ENCODE measurements at places on chromosomes 7 and 10. TPM values are rescaled to one million over a fixed set of nuclear protein-coding genes. Genes with fewer than 3 reads are reported as not detected.

TRIM74 gene
- 1.0 TPM for polyA plus RNA-seq

PAPOLB gene
- 0.20 TPM for polyA plus RNA-seq

PRR15 gene
- 0.38 TPM for polyA plus RNA-seq

DNA sequence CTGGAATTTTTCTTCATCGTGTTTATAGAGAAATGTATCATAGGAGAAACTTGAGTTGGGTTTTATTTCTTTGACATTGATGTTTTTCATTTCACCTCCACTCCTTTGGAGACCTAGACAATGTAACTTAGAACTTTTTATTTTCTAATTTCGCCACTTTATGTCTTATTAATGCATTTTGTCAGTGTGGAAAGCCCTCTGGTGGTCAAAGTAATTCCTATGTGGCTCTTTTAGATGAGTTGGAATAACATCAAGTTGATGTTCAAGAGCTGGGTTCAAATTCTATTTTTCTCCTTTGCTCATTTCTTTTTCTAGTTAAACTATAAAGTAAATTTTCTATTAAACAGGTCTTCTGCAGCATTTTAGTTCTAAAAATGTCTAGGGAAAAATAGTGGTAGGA lies 478.6 kb downstream of the LRMDA start:
- no peak overlapping the region for H3K4me3 ChIP-seq
- no peak overlapping the region for H3K27ac ChIP-seq
- H3K36me3 ChIP-seq: no peaks in the 10 kb centered on the region
- peaks cover 3% of the 10 kb centered on the region for H3K4me1 ChIP-seq
- peaks cover 3% of the 10 kb centered on the region for H3K27me3 ChIP-seq
- DNase-seq: no peak

- no peaks in the 10 kb centered on the region for H3K27me3 ChIP-seq
- no peaks in the 10 kb centered on the region for H3K4me1 ChIP-seq
- no peak overlapping the region for H3K27ac ChIP-seq
- no peaks in the 10 kb centered on the region for H3K36me3 ChIP-seq
- no peak for DNase-seq
These were observed 547.5 kb upstream of the LRRTM3 start for GRCh38 chr10:66378117-66378876.

DNA sequence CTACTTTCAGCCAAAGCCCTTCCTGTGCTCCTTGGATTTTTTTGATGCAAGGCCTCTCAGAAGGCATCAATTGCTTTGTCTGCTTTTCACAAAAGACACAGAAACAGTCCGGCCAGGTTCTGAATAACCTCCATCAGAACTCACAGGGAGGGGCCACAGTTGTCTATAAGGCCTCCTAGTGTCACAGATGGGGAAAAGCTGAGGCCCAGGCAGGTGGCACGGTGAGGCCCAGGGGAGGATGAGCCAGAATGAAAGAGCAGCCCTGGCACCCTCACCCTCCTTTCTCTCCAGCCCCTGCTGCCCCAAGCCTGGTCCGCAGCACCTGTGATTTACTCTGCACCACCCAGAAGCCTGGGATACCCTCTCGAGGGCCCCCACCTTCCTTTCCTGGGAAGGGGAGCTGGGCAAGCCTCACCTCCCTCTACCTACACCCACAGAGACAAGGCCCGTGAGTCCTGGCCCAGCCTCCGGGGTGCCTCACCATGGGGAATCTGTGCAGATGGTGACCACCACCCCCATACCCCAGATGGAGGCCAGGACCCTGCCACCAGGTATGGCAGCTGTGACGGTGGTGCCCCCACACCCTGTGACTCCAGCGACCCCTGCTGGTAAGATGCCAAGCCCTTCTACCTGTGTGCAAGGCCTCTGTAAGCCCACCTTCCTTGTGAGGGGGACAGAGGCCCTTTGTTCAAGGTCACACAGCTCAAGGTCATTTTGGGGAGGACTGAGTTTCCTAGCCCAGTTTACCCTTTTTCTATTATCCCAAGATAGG lies 26.2 kb upstream of the ZNF467 start:
- no peak for DNase-seq
- H3K27me3 ChIP-seq: no peaks in the 10 kb centered on the region
- no peaks in the 10 kb centered on the region for H3K4me1 ChIP-seq
- H3K36me3 ChIP-seq: peaks cover 38% of the 10 kb centered on the region

GRCh38 chr7:133770863-133771492 lies 356.2 kb upstream of the LRGUK start:
- H3K36me3 ChIP-seq: no peaks in the 10 kb centered on the region
- H3K4me1 ChIP-seq: no peaks in the 10 kb centered on the region
- H3K4me3 ChIP-seq: no peak overlapping the region
- no peak overlapping the region for H3K27ac ChIP-seq
- H3K27me3 ChIP-seq: no peaks in the 10 kb centered on the region

DNA sequence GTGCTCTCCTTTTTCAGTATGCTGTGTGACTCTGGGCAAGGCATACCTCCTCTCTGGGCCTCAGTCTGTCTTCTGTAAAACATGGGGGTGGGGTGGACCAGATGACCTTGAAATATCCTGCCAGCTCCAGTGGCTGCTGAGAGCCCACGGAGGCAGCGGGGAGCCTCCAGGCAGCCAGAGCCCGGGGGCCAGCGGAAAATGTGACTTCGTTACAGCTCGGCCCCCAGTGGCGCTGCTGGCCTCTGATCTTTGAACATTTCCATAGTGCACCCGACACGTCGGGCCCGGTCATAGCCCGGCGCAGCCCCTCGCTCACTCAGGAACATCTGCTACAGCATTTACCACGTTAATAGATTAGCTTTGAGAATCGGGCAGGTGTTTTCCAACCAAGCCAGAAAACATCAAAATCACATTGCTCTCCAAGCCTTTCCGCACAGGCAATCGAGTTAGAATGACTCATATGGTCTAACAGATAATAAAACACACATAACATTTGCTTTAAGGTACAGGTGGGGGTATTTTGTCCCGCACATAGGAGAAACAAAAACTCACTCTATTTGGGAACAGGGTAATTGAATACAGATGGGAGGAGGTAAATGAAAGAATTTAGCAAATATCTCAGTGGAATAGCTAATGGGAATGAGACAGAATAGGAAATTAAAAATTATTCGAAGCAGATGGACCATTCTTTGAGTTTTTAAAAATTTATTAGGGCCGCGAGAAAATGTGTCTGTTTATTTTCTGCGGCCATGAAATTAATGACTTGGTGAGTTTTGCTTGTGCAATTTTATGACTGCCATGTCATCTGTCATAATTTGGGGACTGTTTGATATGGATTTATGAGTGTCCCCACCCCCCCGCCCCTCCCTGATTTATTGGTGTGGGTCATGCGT lies 26.3 kb upstream of the COMTD1 start:
- H3K4me1 ChIP-seq: peaks cover 8% of the 10 kb centered on the region
- no peaks in the 10 kb centered on the region for H3K36me3 ChIP-seq
- H3K27me3 ChIP-seq: no peaks in the 10 kb centered on the region

DNA sequence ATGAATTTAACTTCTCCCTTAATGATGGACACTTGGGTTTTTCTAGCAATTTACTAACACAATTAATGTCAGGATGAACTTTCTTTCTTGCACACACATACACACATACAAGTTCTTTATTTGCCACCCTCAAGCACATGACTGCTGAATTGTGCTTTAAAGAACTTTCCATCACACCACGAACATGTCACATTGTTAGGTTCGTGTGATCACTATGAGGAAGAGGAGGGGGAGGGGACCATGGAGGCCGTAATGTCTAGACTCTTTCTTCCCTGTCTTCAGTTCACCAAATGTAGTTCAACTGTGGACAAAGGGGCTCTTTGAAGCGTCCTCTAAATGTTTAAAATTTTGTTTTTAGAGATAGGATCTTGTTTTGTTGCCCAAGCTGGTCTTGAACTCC lies 31.0 kb downstream of the NUP42 start:
- H3K27ac ChIP-seq: no peak overlapping the region
- no peaks in the 10 kb centered on the region for H3K27me3 ChIP-seq
- H3K36me3 ChIP-seq: no peaks in the 10 kb centered on the region
- no peak overlapping the region for H3K4me3 ChIP-seq

GRCh38 chr7:5673125-5673524 lies 108.3 kb downstream of the RNF216 start:
- H3K27ac ChIP-seq: no peak overlapping the region
- H3K27me3 ChIP-seq: no peaks in the 10 kb centered on the region
- no peak overlapping the region for H3K4me3 ChIP-seq
- H3K36me3 ChIP-seq: peaks cover 8% of the 10 kb centered on the region
- H3K4me1 ChIP-seq: peaks cover 17% of the 10 kb centered on the region
